ENCODE measurements at places on chromosomes 12 and 14.

- no peak for DNase-seq
Observed at GRCh38 chr12:29991924-29992323, 208.2 kb upstream of the TMTC1 start.

- DNase-seq = no peak
Observed at GRCh38 chr14:71551291-71551950, 380.8 kb upstream of the RGS6 start.

- no peak for DNase-seq
Observed at GRCh38 chr12:64318605-64319004, 72.0 kb downstream of the C12orf56 start.

DNA sequence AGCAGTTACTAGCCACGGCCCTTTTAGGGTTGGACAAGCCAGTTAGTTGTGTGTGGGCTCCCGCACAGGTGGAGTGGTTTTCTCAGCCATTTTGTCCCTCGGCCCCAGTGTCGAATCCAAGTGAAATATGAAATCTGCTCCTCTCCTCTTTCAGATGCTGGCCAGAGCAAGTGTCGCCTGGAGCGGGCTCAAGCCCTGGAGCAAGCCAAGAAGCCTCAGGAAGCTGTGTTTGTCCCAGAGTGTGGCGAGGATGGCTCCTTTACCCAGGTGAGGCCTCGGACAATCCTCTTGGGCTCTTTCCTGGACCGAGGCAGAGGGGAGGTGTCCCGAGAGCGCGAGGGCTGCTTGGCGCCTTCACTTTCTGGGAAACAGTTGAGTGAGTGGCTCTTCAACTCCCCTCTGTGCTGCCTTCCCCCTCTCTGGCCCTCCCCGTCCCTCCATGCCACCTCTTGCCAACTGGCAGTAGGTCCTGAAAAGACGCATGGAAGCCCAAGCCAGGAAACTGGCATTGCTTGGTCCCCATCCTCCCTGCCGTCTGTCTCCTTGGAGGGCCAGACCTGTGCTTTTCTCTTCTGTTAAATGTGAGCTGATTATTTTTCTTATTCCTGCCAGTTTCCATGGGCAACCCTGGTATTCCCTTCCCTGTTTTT is 74.2 kb downstream of the SMOC1 start:
- no peak for DNase-seq

DNA sequence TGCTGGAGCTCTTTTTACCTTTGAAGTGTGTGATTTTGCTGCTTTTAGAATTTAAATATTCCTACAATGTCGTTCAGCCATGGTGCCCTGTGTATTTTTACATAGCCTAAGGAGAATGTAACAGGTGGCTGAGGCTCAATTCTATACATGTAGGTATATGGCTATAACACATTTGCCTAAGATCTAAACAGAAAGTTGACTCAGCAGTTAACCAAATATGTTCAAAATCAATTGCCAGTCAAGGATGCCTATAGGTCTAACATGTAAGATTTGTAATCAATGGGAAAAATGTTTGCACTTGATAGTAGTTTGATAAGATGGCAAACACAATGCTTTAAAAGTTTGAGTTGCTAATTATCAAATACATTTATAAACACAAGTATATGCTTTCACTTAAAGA is 8.2 kb downstream of the PAWR start:
- no peak for DNase-seq

Measured in NCI-H1105 (cell line).